ENCODE measurements at places on chromosomes 13 and 19.

- DNase-seq = no peak
These were observed 17.2 kb upstream of the GJB2 start for GRCh38 chr13:20209948-20210347.

DNA sequence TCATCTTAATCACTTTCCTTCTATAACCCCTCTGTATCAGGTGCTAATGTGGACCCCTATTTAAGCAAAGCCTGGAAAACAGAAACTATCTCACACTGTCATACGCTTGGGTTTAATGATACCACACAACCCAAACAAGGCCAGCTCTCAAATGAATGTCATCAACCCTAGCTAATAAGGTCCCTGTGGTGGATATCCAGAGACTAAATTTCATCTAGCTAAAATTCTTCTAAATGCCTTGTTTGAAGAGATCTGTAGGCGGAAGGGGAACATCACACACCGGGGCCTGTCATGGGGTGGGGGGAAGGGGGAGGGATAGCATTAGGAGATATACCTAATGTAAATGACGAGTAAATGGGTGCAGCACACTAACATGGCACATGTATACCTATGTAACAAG lies 95.5 kb downstream of the FOXO1 start:
- no peak for DNase-seq

- DNase-seq = peak; percentile 90
These were observed 1.9 kb downstream of the CNN2 start for GRCh38 chr19:1028062-1028926.

GRCh38 chr13:110690516-110690915 lies 15.4 kb downstream of the CARS2 start:
- DNase-seq = peak; percentile 62

DNA sequence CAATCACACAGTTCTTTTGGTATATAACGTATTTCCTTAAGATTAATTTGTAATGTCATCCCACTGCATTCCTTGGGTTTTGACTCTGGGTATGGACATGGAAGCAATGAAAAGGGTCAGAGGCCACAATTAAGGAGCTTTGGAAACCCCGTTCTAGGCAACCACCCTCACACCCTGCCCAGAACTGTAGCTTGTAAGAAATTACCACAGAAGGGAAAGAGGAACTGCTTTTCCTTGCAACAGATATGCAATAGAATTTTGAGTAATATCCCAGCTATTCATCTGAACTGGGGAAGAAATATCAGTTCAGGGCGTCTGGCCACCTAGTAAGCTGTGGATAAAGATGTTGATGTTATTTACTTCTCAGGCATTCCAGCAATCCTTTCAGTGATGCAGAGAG lies 985 bp upstream of the CLC start:
- no peak for DNase-seq

DNA sequence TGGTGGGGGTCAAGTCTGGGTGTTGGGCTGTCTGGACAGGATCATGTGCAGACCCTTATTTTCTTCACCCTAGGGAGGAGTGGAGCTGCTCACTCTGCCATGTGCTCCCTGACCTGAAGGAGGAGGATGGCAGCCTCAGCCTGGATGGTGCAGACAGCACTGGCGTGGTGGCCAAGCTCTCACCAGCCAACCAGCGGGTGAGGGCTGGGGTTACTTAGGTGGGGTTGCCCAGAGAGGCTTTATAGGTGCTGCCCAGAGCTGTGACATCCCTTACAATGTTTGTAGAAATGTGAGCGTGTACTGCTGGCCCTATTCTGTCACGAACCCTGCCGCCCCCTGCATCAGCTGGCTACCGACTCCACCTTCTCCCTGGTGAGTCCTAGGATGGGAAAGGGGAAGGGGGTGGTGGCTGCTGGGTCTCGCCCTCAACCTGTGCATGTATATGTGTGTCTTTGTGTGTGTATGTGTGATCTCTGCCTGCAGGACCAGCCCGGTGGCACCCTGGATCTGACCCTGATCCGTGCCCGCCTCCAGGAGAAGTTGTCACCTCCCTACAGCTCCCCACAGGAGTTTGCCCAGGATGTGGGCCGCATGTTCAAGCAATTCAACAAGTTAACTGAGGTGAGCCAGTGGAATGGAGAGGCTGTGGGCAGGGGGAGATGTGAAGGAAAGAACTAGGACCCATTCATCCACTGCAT lies 5.1 kb downstream of the CHMP2A start:
- DNase-seq = no peak

Measured in left forelimb (tissue), 1 donor.